SJCRH30 (cell line): ENCODE measurements at places on chromosomes 3 and 15. TPM values are rescaled to one million over a fixed set of nuclear protein-coding genes. Genes with fewer than 3 reads are reported as not detected.

SOX2 gene
- 4.7 and 5.4 TPM in 2 replicates for total RNA-seq

CPLX3 gene
- total RNA-seq, result not detected in 2 replicates

MRPS25 gene
- 28.0 and 33.4 TPM in 2 replicates for total RNA-seq

DNA sequence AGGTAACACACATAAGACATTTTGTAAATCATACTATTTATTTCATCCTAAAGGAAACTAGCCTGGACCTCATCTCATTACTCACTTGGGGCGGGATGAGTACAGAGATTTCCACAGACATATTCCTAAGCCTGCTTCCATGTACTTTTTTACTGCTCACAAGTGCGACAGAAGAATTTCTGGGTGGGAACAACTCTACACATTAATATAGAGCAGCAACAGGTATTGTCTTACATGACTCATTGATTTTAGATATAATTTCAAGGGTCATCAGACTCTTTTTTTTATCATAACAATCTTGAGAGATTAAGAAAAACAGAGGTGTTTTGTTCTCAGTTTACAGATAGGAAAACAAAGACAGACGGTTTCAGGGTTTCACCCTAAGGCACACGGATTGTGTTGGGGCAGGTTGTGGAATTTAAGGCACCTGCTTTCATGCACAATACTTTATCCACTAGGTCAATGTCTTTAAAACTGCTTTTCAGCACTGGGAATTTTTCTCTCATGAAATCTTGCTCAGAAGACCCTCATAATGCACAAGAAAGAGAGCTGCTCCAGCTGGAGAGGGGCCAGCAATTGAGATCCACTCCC lies 186.7 kb upstream of the CDIN1 start:
- no peak for DNase-seq

GRCh38 chr15:34109797-34110663 lies 8.1 kb downstream of the PGBD4 start:
- DNase-seq, result peak; percentile 57

- DNase-seq, result no peak
These were observed 538.6 kb downstream of the NR2F2 start for GRCh38 chr15:96869122-96869521.

GRCh38 chr3:46564190-46565021 lies 1.7 kb downstream of the LRRC2 start:
- DNase-seq, result no peak

DNA sequence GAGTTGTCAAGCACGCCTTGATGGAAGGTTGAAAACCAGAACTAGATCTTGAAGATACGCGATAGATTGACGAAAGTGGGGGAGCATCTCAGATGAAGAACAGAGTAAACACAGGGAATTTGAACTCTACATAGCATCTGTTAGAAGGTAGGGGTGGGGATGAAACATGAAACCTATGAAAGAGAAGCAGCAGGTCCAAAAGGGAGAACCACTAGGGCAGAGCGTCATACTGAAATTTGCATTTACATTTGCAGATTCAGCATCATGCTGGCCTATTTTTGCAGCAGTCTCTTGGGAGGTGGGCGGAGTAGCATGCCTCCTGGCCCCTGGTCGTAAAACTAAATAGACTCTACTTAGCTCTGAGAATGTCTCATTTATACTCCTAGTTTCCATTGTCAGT lies 46.1 kb upstream of the RASGRP1 start:
- DNase-seq, result no peak

- no peak for DNase-seq
These were observed 145.1 kb downstream of the GHSR start for GRCh38 chr3:172303181-172303580.

GRCh38 chr3:106428565-106428994 lies 559.8 kb upstream of the CBLB start:
- no peak for DNase-seq

- no peak for DNase-seq
These were observed 59.1 kb upstream of the TOP2B start for GRCh38 chr3:25723802-25724201.

- DNase-seq, result no peak
These were observed 19.3 kb upstream of the TMEM108 start for GRCh38 chr3:133018921-133019320.

GRCh38 chr15:95485367-95485766 lies 845.1 kb upstream of the NR2F2 start:
- no peak for DNase-seq

- no peak for DNase-seq
These were observed 2.1 kb downstream of the CCNL1 start for GRCh38 chr3:157157836-157158235.
